ENCODE measurements at places on chromosomes 6 and 20.

- no peak for DNase-seq
Observed at GRCh38 chr6:30060606-30061091, 416 bp upstream of the POLR1H start.

- no peak for DNase-seq
Observed at GRCh38 chr20:62164879-62165761, 17.7 kb upstream of the MTG2 start.

DNA sequence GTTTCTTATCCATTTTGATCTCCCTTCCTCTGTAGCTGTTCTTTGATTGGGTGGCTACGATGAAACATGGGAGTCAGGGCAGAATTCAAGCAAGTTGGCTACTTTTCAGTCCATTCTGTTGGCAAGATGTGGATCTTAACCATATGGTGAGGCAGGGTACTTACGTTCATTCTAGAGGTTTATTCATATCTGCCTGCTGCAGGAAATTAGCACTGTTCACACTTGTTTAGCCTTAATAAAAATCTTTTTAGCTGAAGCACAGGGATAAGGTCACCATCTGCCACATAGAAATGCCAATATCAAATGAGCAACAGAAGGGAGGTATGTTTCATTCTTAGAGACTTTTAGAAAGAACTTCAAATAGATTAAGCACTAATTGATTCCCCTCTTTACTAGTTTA, 83.9 kb downstream of the GRIK2 start:
- DNase-seq: no peak

DNA sequence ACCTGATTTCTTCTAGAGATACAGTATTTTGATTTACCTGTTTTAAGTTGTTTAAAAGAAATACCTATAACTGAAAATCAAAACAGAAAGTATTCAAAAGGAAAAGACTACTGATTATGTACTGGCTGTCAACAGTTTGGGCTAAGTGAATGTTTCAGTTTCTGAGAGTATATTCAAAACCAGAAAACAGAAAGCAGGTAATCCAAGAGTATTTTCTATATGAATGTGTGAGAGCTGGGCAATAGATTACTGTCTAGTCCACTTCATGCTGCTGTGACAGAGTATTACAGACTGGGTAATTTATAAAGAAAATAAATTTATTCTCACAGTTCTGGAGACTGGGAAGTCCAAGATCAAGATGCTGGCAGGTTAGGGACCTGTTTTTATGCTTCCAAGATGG, 261.0 kb downstream of the ARHGAP18 start:
- DNase-seq: no peak

DNA sequence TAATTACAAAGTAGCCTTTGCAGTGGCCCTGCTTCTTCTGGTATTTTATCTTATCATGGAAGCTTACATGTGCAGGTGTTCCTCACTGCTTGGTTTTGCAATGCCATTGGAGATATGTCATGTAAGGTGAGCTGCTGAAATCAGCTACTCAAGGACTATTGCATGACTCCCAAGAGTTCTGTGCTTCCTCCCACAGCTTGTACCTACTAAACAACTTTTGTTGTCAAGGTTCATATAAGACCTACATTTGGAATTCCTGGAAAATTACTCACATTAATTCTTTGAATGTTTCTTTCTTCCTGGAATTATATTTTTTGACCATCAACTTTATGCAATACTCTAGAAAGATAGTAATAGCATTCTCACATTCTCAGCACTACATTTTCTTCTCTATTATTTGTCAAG, 427.5 kb upstream of the HSF2 start:
- DNase-seq: no peak

DNA sequence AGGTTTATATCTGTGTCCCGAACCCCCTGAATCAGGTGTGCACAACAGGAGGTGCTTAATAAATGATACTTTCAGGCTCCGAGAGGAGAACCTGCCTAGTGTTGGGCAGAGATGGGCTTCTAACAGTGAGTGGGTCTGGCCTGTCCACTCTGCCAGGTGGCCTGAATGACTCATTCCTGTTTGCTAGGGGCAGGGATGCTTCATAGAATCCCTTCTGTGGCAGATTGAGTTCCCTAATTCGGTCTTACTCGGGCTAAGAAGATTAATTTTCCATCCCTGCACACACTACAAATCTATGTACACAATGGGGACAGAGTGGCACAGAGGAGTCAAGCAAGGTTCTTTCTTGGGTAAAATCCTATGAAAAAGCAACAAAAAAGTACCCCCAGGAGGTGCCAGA, 19.8 kb downstream of the SDC4 start:
- DNase-seq: no peak

DNA sequence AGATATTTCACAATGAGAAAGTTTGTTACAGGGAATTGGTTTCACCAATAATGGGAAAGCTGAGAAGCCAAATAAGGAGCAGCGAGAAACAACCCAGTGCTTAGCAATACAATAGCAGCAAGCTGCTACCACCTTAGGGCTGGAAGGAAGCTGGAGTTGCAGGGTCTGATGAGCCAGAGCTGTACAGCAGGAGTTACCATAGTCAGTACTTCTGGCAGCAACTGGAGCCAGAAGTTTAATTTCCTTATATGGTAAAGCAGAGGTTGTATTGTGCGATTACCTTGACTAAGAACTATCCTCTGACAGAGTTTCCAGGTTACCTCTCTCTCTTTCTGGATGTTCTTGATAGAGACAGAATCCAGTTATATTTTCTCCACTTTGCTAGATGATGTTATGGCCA, 137.1 kb upstream of the OLIG3 start:
- no peak for DNase-seq

- DNase-seq: no peak
Observed at GRCh38 chr6:167735951-167736288, 90.8 kb upstream of the AFDN start.

DNA sequence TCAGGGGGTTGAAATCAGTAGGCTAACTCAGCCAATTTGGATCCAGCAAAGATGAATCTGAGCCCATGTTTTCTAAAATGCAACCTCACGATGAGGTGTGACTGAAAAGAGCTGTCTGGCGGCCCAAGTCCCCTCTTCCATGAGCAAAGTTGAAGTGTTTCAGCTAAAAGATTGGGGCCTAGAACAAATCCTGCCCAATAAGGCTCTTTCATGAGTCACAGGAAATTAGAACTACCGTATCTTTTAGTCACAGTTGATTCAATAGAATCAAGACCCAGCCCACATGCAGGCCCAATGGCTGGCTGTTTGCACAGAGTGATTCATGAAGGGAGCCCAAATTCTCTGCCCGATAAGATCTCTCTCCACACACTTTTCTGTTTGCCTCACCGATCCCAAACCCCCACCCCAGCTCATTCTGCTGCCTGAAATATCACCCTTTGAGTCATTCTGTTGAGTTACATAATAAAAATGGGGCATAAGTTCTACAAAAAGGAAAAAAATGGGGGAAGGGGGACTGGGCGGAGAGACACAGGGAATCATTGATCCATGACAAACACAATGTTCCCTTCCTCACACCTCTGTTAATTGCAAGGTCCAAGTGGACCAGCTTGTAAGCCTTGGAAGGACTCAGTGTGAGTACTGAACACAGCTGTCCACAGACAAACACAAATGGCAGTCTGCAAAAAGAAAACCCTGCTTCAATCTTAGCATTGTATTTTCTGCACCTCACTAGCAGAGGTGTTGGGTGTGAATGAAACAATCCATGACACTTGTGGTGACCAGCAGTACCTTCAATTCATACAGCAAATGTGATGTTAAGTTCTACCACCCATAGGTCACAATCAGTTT, 13.8 kb downstream of the FOXQ1 start:
- DNase-seq: no peak

- no peak for DNase-seq
Observed at GRCh38 chr6:76035713-76036112, 36.7 kb downstream of the IMPG1 start.

DNA sequence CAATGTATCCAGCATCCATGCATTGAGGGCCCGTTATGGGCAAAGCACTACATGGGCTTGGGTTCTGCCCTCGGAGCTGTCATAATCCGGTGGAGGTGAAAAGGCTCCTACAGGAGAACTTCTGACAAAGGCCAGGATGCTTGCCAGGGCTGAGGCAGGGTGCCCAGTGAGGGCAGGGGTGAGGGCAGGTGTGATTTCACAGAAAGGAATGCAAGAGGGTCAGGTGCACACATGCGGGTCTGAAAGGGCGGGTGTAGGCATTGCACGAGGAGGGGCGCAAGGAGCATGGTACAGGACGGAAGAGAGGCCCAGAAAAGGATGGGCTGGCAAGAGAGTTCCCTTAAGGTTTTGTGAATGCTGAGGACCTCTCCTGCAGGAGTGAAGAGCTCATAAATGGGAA, 348.0 kb downstream of the BTBD3 start:
- DNase-seq: no peak

DNA sequence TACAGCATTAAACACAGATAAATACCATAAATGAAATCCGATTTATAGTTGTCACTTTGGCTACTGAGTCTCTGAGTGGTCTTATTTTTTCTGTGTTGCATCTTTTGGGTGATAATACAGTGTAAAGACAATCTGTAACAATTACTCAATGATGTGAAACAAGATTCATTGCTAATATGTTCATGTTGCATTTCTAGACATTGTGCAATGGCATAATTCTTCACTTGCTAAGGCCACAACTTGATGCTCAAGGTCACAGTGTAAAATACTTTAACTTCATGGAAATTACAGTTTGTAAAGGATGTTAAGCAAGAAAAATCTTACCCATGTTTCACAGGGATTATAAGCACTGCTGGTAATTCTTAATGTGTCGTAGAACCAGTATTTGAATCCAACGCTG, 74.9 kb upstream of the SMLR1 start:
- no peak for DNase-seq

- DNase-seq: peak; percentile 19
Observed at GRCh38 chr6:14876778-14877613, 368.9 kb upstream of the JARID2 start.

DNA sequence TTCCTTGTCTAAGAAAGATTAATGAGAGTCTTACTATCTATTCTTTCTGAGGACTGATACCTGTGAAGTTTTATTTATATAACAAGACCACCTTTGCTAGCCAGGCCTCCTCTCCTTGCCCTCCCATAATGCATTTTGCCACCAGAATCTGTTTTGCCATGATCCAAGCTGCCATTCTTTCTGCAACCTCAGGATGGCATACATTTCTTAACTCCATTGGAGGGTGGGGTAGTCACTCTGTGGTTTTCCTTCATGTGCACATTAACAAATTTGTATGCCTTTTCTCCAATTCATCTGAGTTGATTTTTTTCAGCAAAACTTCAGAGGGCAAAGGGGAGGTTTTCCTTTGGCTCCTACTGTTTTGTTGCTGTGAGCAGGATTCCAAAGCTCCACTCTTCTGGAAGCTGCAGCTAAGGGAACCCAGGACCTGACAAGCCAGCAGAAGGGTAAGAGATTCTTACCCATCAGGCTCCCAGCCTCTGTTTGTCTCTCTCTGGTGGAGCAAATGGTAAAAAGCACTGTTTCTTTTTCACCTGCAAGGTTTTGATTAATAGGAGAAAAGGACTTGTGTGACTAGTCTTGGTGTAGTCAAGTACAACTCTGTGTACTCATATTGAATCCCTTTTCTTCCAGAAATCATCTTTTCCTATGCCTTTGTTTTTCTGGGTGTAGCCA, 26.2 kb upstream of the ENPP4 start:
- no peak for DNase-seq

DNA sequence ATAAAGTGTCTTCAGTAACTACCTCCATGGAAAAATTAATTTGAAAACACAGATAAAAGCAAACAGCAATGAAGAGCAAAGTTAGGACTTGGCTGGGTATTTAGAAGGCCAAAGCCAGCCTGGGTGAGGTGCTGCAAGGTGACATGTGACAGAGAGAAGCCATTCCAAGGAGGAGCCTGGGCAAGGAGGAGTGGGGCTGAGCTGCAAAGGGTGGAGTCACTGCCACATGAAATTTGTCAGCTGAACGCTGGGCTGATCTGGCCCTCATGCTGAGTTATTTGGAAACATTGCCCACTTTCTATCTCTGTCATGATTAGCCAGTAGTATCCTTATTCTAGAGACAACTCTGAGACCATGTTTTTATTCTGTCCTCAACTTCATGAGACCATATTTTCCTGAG, 76.3 kb downstream of the PERP start:
- DNase-seq: no peak

GRCh38 chr6:112007805-112008204, 46.1 kb upstream of the CCN6 start:
- DNase-seq: no peak

GRCh38 chr6:7389162-7389450, 436 bp downstream of the CAGE1 start:
- no peak for DNase-seq

- no peak for DNase-seq
Observed at GRCh38 chr6:129007701-129008373, 124.9 kb downstream of the LAMA2 start.

DNA sequence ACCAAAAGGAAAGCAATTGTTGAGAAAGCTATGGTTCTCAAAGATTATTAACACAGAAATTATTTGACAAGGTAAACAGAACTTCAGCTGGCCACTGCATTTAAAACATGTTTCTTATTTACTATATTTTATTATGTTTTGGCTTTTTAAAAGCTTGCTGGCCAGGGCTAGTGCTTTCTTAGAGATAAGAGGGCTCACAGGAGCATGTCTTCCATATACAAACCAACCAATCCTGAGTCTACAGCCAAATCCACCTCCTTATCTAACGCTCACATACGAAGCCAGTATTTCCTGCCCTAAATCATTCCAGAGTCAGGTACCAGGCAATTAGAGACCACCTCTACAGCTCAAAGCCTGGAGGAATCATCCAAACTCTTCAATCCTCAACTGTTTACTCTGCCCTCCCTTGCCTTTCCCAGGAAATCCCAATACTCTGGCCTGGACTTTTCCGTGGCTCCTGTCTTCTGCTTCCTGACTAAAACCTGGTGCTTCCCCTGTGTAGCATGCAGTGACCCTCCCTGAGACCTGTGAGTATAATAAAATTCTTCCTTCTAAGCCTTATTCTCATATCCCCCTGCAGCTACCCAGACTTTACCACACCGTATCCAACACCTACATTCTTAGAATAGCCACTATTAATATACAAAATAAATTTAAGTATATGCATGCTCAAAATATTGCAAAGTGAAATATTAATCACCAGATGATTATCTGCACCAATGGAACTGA, 33.2 kb downstream of the RANBP9 start:
- DNase-seq: no peak

DNA sequence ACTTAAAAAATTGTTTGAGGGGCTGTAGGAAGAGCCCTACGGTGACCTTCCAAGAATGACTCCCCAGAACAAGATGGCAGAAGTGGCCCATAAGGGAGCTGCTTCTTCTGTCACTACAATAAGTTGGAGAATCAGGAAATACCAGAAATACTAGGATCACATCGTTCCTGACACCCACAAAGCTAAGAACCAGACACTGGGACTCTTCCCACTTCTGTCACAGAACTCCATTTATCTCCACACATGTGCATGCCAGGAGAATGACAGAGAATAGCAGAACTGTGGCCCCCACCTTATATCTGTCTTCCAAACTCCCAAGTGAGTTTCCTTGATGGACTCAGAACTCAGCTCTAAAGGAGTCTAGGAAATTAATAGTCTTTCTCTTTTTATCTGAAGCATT, 54.6 kb upstream of the UBR2 start:
- DNase-seq: no peak

GRCh38 chr20:59403261-59403961, 103.0 kb downstream of the EDN3 start:
- DNase-seq: peak; percentile 66
